ENCODE measurements at places on chromosomes 11 and 22.
A peak's percentile ranks its signal among the peaks of the same experiment; 100 is the strongest.

DNA sequence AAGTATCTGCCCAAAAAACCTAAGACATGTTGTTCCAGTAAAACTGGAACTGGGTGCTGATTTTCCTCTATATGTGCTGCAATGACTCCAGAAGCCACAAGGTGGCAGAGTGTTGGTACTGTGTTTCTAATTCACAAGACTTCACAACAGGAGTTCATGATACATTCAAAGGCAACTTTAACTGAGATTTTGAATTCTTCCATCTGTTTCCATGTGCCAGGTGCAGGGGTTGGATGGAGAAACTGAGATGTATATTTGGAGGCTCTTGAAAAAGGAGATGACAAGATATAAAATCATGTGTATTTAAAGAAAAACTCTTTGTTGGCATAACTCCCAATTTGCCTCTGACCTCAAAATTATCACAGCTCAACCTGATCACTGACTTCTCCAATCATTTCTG is 1098.6 kb upstream of the CCDC90B start:
- DNase-seq: peak; percentile 15

DNA sequence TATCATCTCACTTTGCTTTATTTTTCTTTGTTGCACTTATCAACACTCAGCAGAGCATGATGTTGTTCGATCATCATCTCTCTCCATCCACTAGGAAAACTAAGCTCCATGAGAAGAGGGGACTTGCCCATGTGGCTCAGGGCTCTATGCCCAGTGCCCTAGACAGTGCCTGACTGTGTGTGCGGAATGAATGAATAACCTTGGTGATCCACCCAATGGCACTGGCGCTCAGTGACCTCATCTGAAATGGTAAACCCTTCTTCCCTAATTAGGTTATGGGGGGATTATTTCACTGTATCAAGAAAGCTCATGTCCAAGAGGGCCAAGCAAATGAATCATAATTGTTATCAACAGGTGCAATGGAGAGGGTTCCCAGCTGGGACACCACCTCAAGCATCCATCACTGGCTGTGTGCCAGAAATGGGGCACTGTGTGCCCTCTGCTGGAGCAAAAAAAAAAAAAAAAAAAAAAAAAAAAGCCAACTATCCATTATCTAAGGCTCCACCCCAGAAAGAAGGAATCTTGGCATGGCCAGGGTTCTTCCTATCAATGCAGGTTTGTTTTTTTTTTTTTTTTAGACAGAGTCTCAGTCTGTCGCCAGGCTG is 172.6 kb downstream of the LARGE1 start:
- DNase-seq: no peak

- DNase-seq: peak; percentile 57
Observed at GRCh38 chr11:73072935-73073481, 69.1 kb downstream of the FCHSD2 start.

DNA sequence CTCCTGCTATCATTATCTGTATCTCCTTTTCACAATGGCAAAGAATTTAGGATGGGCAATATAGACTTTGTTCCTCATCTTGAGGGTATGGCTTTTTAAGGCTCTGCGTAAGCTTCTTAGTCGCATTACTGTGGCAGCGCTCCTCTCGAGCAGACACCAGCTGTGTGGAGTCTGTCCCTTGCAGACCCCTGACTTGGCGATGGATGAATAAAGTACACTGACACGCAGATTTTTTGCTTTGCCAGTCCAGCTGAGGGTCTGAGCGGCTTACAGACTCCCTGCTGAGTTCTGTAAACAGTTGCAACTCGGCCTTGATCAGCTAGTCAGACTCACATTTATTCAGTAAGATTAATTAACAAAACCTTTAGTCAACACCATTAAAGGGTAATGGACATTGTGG is 390.0 kb upstream of the CNTN5 start:
- no peak for DNase-seq

GRCh38 chr11:72692498-72693237 is 18.4 kb upstream of the PDE2A start:
- no peak for DNase-seq

Measured in GM12864 (cell line).